ELR (cell line): ENCODE measurements at places on chromosomes 1 and 21.

- peak; percentile 14 for DNase-seq
Measured at GRCh38 chr1:180926164-180926981, 13.7 kb downstream of the KIAA1614 start.

DNA sequence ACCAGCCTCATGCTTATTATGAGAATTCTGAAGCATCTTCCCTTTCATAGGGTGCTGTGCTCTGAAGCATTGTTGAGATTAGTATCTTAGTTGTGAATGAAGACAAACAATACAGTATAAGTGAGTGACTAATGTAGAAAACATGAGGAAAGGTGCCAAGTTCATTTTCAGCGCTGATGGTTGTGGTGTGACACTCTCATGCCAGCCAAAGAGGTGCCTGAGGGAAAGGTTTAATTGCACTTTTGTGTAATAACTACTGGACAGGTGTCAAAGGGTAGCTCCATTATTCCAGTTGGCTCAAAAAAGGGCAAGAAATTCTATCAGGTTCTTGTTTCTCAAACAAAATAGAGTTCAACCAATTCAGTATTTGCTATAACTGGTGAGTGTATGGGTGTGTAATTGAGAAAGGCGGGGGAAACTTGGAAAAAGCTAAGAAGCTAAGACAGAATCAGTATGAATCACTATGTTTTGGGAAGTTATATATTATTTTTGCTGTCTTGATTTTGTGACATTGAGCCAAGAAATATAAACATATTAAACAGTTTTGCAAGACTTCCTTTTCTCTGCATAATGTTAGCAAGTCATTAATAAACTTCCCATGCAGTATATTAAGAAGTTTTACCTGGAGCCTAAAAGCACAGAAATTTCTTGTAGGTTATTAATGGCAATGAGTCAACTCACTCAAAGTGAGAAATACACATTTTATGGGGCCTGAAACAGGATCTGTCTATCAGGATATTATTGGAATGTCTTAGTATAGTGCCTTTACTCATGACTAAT is 31.8 kb downstream of the KCNK2 start:
- DNase-seq = peak; percentile 83

DNA sequence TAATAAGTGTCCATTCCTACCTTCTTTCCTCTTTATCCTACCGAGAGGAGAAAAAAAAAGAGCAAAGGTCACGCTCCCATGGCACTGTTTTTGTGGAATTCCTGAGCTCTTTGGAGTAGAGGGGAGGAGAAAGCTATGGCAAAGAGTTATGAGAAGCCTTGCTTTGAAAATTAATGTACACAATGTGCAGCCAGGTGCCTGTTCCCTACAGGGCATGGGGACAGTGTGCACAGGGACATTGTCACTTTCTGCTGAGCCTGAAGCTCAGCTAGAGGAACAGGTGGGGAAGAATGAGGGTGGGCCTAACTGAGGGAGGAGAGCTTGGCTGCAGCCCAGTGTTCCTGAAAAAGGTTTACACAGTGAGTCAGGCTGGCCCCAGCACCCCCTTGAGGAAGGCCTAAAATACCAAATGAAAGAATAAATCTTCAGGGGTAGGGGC is 66.1 kb downstream of the PLXNA2 start:
- DNase-seq = no peak

DNA sequence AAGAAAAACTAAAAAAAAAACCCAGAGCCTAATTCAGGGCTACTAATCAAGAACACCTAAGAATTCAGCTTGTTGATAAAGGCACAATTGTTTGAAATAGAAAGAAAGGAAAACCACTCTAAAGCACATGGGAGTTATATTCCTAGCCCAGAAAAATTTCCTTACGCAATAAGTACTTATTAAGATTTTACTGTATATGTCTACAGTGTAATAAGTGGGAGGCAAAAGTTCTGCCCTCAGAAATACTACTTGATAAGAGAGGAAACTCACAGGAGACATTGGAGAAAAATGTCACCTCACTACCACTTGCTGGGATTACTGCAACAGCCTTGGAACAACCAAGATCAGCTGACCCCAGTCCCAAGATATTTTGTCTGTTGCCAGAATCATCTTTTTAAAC is 66.1 kb downstream of the IARS2 start:
- DNase-seq = no peak

GRCh38 chr1:87182611-87183010 is 146.1 kb upstream of the LMO4 start:
- peak; percentile 34 for DNase-seq

- no peak for DNase-seq
Measured at GRCh38 chr1:185835191-185835590, 101.0 kb downstream of the HMCN1 start.

DNA sequence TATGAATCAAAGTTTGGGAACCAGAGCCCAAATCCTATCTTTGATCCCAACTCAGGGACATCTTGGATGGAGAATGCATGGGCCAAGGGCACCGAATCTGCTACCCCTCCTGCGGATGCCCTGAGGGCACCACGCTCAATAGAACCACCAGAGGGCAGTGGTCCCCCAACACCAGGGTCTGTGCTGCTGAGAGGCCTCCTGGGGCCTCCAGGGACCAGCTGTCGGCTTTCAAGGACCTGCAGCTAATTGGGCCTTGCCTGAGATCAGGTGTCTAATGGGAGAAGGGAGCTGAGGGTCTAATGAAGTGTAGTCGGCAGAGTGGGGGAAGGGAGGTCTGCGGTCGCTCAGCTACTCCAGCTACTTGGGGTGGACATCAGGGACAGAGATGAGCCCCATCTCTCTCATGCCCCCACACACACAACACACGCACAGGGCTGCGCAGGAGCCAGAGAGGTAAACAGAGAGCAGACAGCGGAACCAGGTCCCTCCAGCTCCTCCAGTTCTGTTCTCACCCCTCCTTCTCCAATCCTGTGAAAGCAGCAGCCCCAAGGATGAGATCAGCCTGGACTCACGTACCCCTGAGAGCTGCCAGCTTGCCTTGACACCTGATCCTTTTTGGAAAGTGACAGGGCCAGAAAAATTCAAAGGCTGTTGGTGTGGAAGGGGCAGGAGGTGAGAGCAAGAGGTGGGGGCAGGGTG is 34.9 kb upstream of the PPP1R15B start:
- DNase-seq = peak; percentile 72

GRCh38 chr1:15176898-15177665 is 23.5 kb downstream of the TMEM51 start:
- no peak for DNase-seq
